Ovary (tissue), 10 donors: ENCODE measurements at places on chromosomes 3 and 15.

DNA sequence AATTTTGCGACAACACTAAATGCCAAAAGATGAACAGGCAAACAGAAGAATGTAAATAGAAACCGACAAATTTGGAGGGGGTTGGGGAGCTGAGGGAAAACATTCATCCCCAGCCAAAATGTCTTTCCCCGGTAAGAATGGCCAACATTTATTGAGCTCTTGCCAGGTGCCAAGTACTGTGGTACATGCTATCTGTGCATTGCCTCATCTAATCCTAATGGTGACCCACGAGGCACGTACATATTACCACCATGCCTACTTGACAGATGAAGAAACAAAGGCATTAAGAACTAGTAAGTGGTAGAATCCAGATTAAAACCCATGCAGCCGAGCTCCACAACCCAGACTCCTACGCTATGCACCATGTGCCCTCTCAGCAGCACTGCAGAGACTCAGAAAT, 205.7 kb downstream of the STT3B start:
- no peaks in the 10 kb centered on the region for H3K4me1 ChIP-seq
- no peak overlapping the region for H3K27ac ChIP-seq
- no peaks in the 10 kb centered on the region for H3K27me3 ChIP-seq
- no peak for DNase-seq
- no peaks in the 10 kb centered on the region for H3K36me3 ChIP-seq

DNA sequence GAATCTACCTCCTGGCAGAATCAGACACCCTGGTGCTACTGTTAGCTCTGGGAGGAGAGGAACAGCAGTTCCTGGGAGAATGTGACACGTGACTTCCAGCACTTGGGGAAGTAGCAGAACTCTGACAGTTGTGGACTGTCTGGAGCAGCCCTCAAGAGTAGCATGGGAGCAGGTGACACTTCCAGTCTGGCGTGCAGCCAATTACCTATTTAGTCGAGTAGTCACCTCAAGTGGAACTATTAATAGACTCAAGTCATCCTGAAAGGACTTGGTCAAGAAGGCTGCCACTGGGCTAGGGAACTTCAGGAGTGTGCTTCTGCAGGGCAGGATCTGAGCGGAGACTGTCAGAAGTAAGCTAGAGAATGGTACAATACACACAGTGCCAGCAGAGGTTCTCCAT, 62.3 kb downstream of the MTHFS start:
- H3K27ac ChIP-seq = no peak overlapping the region
- DNase-seq = no peak
- H3K4me3 ChIP-seq = no peak overlapping the region
- H3K27me3 ChIP-seq = no peaks in the 10 kb centered on the region
- H3K36me3 ChIP-seq = no peaks in the 10 kb centered on the region

DNA sequence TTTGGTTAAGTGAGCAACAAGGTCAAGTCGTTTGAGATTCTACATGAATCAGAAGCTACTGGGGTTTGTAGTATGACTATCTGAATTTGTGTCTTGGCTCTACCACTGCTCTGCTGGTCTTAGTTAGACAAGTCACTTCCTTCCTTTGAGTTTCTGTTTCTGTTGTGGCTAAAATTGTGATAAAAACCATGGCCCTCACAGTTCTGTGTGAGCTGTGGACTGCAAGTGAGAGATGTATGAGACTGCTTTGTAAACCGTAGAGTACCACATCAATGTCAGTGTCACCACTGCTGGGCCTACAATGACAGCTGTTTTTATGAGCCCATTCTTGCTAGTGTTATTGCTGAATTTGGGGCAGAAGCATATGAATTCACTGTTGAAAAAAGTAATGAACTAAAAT, 32.7 kb downstream of the RARB start:
- DNase-seq = no peak
- H3K27ac ChIP-seq = no peak overlapping the region
- no peaks in the 10 kb centered on the region for H3K27me3 ChIP-seq
- no peaks in the 10 kb centered on the region for H3K4me1 ChIP-seq
- no peak overlapping the region for H3K4me3 ChIP-seq

DNA sequence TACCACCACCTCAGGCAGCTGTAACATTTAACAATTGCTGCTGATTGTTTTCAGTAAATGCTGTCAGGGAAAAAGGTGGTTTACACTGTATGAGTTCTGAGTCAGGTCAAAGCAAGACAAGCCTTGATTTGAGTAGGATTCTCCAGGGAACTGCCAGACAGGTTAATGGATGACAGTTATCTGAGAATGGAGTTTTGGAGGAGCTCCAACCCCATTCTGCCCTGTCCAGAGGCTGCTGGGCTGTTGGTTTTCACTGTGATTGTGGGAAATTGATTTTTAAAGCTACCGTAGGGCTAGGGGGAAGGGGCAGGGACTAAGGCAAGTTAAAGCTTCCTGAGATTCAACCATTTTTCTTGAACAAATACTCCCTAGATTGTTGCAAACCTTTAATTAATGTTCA, 39.9 kb downstream of the TICRR start:
- no peaks in the 10 kb centered on the region for H3K4me1 ChIP-seq
- no peak for DNase-seq
- no peak overlapping the region for H3K4me3 ChIP-seq
- H3K36me3 ChIP-seq = no peaks in the 10 kb centered on the region
- H3K27ac ChIP-seq = no peak overlapping the region
- no peaks in the 10 kb centered on the region for H3K27me3 ChIP-seq

DNA sequence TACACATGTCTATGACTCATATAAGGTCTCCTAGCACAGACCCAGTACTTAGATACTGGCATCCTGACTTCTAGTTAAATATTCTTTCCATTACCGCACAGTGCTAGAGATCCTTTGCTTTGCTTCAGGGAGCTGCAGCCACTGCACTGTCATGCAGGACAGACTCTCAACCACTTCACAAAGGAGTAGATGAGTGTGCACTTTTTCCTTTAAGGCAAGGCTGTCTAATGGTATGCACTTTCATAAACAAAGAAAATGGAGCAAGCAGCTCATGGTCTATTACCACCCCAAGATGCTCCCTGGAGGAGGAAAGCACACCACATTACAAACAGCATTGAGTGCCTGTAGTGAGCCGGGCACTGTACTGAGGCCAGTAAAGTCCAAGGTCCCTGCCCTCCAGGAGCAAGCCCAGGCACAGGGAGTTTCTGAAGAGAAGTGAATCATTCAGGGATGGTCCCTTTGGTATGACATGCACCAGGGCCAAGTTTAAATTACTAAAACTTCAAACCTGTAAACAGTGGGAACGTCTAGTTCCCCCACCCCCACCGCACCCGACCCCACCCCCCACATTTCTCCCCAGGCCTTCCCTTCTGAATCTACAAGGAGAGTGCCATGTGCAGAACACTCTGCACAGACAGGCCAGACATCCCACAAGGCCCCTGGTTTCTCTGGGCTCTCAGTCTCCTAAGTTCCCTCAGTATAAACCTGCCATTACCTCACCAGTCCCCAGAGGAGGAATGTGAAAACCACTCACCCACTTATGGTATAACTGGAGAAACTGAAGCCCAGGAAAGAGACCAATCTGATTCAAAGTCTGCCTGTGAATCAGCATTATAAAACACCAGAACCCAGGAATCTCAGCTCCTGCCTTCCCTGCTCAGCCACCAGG, 107.8 kb upstream of the BCL6 start:
- DNase-seq = no peak
- H3K4me1 ChIP-seq = no peaks in the 10 kb centered on the region
- H3K36me3 ChIP-seq = no peaks in the 10 kb centered on the region
- H3K27ac ChIP-seq = no peak overlapping the region
- H3K27me3 ChIP-seq = no peaks in the 10 kb centered on the region

DNA sequence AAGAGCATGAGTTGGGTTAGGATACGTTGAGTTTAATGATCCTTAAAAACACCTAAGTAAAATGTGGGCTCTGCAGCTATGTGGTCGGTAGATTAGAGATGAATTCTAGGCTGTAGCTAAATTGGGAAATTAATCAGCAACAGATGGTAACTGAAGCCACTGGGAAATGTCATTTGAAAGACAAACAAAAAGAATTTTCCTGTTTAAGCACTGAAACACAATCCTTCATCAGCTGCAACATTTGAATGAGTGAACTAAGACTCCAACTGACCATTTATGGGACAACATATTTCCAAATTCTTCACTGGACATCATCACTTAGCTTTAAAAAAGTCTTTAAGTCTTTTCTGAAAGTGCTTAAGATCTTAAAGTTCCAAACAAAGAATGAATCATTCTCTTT, 226.9 kb downstream of the ZNF385D start:
- no peaks in the 10 kb centered on the region for H3K27me3 ChIP-seq
- H3K36me3 ChIP-seq = no peaks in the 10 kb centered on the region
- H3K4me3 ChIP-seq = no peak overlapping the region
- no peaks in the 10 kb centered on the region for H3K4me1 ChIP-seq
- H3K27ac ChIP-seq = no peak overlapping the region

GRCh38 chr15:83816124-83816883, 162.4 kb downstream of the ADAMTSL3 start:
- DNase-seq = no peak
- no peak overlapping the region for H3K4me3 ChIP-seq
- H3K27ac ChIP-seq = no peak overlapping the region
- H3K36me3 ChIP-seq = no peaks in the 10 kb centered on the region
- no peaks in the 10 kb centered on the region for H3K27me3 ChIP-seq
- no peaks in the 10 kb centered on the region for H3K4me1 ChIP-seq

- no peaks in the 10 kb centered on the region for H3K27me3 ChIP-seq
- H3K27ac ChIP-seq = no peak overlapping the region
- no peaks in the 10 kb centered on the region for H3K36me3 ChIP-seq
- DNase-seq = no peak
- H3K4me1 ChIP-seq = no peaks in the 10 kb centered on the region
These were observed 162.5 kb upstream of the SOX2 start for GRCh38 chr3:181549266-181549665.

DNA sequence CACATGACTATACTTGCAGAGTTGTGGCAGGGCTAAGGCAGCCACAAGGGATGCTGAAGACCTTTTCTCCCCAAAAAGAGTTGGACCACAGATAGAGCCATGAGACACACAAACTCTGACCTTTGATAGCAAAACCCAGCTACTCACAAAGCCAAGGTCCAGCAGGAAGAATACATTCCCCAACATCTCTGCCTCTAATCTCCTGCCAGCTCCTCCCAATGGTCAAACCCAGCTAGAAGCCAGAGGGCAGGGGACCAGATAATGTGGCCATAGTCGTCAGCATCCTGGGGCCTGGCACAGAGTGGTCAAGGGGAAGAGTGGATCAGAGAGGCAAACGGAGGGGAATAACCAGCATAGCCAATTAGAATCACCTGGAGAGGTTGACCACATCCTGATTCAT, 28.2 kb downstream of the SLC6A1 start:
- DNase-seq = no peak
- no peaks in the 10 kb centered on the region for H3K27me3 ChIP-seq
- no peaks in the 10 kb centered on the region for H3K36me3 ChIP-seq
- H3K27ac ChIP-seq = no peak overlapping the region
- no peak overlapping the region for H3K4me3 ChIP-seq

GRCh38 chr15:65902373-65902772, 33.1 kb downstream of the RAB11A start:
- H3K27ac ChIP-seq = no peak overlapping the region
- peaks cover 2% of the 10 kb centered on the region for H3K4me1 ChIP-seq
- H3K27me3 ChIP-seq = no peaks in the 10 kb centered on the region
- no peak overlapping the region for H3K4me3 ChIP-seq
- H3K36me3 ChIP-seq = no peaks in the 10 kb centered on the region

- no peaks in the 10 kb centered on the region for H3K4me1 ChIP-seq
- H3K27me3 ChIP-seq = no peaks in the 10 kb centered on the region
- no peaks in the 10 kb centered on the region for H3K36me3 ChIP-seq
- no peak overlapping the region for H3K27ac ChIP-seq
- H3K4me3 ChIP-seq = no peak overlapping the region
These were observed 133.6 kb downstream of the MEIS2 start for GRCh38 chr15:36966708-36967107.

GRCh38 chr15:40567111-40567510, 2.0 kb upstream of the RPUSD2 start:
- H3K4me3 ChIP-seq = no peak overlapping the region
- DNase-seq = no peak
- H3K36me3 ChIP-seq = no peaks in the 10 kb centered on the region
- peaks cover 7% of the 10 kb centered on the region for H3K4me1 ChIP-seq
- no peak overlapping the region for H3K27ac ChIP-seq

DNA sequence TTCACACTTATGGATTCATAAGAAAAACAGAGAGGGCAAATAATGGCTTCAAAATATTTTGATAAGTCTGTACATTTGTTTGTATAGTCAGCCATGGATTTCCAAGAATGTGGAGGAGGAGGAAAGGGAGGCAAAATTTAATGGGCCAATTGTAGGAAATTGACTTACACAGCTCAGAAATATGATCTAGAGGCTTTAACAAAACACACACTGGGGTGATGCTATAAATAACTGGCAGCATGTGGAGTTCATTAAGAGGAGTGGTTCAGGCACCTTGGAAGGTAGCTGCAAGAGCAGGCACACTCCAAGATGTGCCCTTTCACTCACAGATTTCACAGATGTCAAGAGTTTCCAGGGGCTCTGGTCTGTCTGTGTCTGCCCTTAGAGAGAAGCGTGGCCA, 193.4 kb upstream of the RASGRP1 start:
- H3K4me3 ChIP-seq = no peak overlapping the region
- H3K27ac ChIP-seq = no peak overlapping the region

- H3K27me3 ChIP-seq = no peaks in the 10 kb centered on the region
- DNase-seq = no peak
- no peaks in the 10 kb centered on the region for H3K4me1 ChIP-seq
- H3K4me3 ChIP-seq = no peak overlapping the region
These were observed 101.7 kb upstream of the EIF1B start for GRCh38 chr3:40207796-40208195.

- H3K4me3 ChIP-seq = no peak overlapping the region
- no peaks in the 10 kb centered on the region for H3K27me3 ChIP-seq
- H3K4me1 ChIP-seq = no peaks in the 10 kb centered on the region
- H3K36me3 ChIP-seq = no peaks in the 10 kb centered on the region
- no peak overlapping the region for H3K27ac ChIP-seq
These were observed 72.0 kb downstream of the C3orf38 start for GRCh38 chr3:88221726-88222125.

DNA sequence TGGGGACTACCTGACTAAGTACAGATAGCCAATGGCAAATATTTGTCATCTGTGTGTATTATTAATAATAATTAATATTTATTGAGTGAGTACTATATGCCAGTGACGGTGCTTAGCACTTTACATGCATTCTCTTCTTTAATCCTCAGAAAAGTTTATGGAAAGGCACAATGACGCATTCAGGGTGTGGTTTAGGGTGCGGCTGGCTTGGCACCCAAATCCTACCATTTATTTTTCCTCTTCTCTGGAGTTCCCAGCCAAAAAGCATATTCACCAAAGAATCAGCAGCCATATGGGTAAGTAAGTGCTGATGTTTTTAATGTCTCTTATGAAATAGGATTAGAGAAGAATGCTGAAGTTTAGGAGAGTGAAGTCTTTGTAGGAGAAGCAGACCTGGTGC, 140.4 kb upstream of the TP63 start:
- DNase-seq = no peak
- no peaks in the 10 kb centered on the region for H3K36me3 ChIP-seq
- H3K4me3 ChIP-seq = no peak overlapping the region
- H3K27me3 ChIP-seq = no peaks in the 10 kb centered on the region

DNA sequence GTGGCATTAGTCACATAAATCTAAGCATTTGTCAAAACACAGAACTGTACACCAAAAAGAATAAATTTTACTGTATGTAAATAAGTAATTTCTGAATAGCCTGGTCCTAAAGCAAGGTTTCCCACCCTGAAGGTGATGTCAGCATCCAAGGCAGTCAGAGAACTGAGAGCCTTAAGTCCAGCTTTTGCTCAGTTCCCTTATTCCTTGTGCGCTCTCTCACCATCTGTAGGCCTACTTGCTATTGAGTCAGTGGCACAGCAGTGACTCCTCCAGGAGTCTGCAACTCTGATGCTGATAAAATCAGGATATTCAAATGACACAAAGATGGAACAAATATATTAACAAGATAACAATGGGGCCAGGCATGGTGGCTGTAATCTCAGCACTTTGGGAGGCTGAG, 22.3 kb downstream of the VPS39 start:
- no peak overlapping the region for H3K4me3 ChIP-seq
- H3K27ac ChIP-seq = no peak overlapping the region
- no peaks in the 10 kb centered on the region for H3K4me1 ChIP-seq
- no peak for DNase-seq
- no peaks in the 10 kb centered on the region for H3K36me3 ChIP-seq
- no peaks in the 10 kb centered on the region for H3K27me3 ChIP-seq
